ENCODE measurements at places on chromosomes 16 and 17. TPM values are rescaled to one million over a fixed set of nuclear protein-coding genes. Genes with fewer than 3 reads are reported as not detected.

Gene RAB26
- total RNA-seq, result 92.2 TPM

Gene MYADML2
- total RNA-seq, result not detected

Gene MEOX1
- total RNA-seq, result 0.21 TPM

Gene CSH2
- total RNA-seq, result not detected

Gene GABARAP
- 289 TPM for total RNA-seq

Gene C16orf92
- not detected for total RNA-seq

Gene CLEC19A
- total RNA-seq, result not detected

Gene CACNG3
- not detected for total RNA-seq

Gene CCL18
- total RNA-seq, result not detected

Gene KRT20
- total RNA-seq, result 0.13 TPM

Gene OMG
- not detected for total RNA-seq

Gene DNAH9
- total RNA-seq, result not detected

Gene MAF
- 0.46 TPM for total RNA-seq

Gene KRTAP1-5
- total RNA-seq, result not detected

Gene CD300LF
- total RNA-seq, result not detected

Gene NPB
- 3.9 TPM for total RNA-seq

Gene ABR
- 172 TPM for total RNA-seq

Gene CCL8
- not detected for total RNA-seq

Gene TNFSF13
- 2.3 TPM for total RNA-seq

Gene CACNG1
- 0.13 TPM for total RNA-seq

Gene AGRP
- total RNA-seq, result not detected

Gene ST6GALNAC2
- total RNA-seq, result 23.0 TPM

Gene SNX20
- 0.10 TPM for total RNA-seq

Gene ASPHD1
- total RNA-seq, result 87.0 TPM

Gene EVPLL
- not detected for total RNA-seq

Gene FOXF1
- 0.10 TPM for total RNA-seq
